D341Med (cell line): ENCODE measurements at places on chromosomes 5 and 9.

GRCh38 chr5:141560725-141561483 lies 57.9 kb downstream of the DIAPH1 start:
- peak; percentile 77 for DNase-seq

DNA sequence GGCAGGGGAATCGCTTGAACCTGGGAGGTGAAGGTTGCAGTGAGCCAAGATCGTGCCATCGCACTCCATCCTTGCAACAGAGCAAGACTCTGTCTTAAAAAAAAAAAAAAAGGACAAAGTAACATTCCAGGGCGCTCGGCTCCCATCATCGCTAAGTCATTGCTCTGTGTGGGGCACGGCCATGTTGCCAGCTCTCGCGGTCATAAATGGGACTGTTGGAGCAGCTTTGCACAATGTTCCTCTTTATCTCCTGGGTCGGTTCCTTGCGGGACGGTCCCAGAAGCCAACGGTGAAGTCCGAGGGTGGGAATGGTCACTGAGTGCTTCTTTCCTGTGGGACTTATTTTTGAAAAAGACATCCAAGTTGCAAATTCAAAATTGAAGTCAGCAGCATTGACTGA lies 65.5 kb downstream of the HMCN2 start:
- DNase-seq = no peak

DNA sequence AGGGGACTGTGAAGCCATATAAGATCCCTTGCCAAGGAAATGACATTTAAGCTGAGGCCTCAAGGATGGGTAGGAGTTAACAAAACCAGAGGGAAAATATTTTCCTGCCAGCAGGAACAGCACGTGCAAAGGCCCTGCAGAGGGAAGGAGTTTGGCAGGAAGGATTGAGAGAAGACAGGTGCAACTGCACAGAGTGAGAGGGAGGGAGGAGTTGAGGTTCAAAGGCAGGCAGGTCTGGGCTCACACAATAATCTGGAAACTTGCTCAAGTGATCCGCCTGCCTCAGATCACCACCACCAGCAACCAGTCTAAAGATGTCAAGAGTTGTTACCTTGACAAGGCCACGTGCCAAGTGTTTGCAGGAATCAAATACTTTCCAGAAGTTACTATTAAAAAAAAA lies 31.1 kb upstream of the PWWP2A start:
- DNase-seq = no peak

DNA sequence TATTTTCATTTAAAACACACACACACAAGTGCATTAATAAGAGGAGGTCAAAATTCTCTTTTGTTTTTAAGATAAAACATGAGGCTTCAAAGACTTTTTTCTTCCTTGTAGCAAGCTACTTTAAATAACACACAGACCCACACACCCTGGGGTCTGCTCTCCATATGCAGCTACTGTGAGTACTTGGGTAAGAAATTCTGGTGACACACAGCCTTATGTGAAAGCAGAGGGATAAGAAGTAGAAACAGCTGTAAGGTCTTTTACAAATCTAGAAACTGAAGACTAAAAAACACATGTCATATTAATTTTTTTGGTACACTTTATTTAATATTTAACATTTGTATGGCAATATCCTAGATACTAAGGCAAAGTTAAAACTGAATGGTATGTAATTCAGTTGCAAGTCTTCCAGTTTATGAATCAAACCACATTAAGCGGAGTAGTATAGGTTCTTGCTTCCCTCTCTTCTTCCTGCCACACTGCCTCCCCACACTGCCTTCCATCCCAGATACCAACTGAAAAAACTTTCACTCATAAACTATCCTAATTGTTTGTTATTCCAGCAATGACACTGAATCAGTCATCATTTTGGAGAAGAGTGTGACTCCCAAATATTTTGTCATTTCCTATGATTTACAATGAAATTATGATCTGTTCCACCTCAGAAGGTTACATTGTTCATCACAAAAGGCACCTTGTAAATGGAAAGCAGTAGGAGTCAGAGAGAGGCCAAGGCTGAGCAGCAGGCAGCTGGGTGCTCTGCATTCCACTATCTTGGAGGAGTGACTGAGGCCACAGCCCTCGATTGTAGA lies 92.0 kb downstream of the PLCXD3 start:
- no peak for DNase-seq

GRCh38 chr5:178249191-178249989 lies 16.8 kb upstream of the PHYKPL start:
- DNase-seq = no peak

DNA sequence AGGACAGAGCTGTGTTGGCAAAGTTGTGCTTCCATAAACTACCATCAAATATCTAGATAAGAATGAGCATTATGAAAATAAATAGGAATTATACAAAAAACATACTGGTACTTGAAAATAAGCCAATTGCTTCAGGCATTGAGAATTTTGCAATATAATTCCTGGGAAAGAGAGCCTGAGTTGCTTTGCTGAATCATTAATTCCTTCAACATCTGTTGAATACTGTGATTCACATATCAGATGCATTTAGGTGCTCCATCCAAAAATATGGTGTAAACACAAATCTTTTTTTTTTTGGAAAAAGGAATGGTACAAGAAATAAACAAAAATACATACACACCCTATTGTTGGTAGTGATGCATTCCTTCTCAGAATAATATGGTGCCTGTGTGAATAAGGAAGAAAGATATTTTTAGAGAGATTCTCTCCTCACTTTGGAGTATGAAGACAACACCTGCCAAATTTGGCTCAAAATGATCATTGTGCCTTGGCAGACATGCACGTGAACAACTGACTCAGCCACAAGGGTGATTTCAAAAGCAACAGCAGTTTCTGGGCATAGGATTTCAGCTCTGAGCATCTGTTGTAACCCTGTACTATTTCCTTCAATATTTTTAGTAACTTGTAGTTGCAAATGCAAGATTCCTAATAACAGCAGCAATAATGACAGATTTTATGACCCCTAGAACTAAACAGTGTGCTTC lies 96.7 kb downstream of the CAVIN4 start:
- DNase-seq = no peak

DNA sequence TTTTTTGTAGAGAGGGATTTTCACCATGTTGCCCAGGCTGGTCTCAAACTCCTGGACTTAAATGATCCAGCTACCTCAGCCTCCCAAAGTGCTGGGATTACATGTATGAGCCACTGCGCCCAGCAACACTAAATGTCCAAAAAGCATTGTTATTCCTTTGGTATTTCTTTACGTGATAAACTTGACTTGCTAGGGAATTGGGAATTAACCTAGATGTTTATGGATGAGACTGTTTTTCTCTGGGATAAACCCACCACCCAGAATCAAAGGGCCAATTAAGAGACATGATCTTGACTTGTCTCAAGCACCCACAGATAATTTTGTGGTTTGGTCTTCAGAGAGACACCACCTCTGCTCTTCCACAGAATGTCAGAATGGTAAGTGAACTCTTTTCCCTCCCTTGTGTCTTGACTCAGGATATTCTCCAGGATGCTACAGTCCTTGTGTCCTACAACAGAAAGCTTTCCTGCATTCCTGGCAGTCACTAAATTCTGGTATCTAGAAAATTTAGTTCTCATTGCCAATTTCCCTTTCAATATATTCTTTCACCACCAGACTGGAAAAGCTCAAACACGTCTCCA lies 55.7 kb downstream of the ALDH1A1 start:
- no peak for DNase-seq

DNA sequence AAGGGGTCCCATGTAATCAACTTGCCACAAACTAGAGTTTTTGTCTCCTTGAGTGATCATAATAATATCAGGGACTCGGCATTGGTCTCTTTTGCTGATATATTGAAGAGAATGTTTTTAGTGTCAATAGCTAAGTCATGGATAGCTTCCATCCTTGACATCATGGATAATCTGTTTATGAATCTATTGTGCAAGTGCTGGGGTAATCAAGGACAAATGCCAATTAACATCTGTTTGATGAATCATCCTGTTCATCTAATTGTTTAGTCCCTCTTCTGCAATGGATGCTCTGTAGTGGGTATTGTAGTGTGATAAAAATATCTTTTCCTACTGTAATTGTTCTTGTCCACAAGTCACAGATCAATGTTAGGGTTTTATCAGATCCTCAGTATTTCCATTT lies 607.5 kb upstream of the SEMA6A start:
- DNase-seq = no peak

GRCh38 chr5:175889910-175890684 lies 18.7 kb downstream of the CPLX2 start:
- no peak for DNase-seq

DNA sequence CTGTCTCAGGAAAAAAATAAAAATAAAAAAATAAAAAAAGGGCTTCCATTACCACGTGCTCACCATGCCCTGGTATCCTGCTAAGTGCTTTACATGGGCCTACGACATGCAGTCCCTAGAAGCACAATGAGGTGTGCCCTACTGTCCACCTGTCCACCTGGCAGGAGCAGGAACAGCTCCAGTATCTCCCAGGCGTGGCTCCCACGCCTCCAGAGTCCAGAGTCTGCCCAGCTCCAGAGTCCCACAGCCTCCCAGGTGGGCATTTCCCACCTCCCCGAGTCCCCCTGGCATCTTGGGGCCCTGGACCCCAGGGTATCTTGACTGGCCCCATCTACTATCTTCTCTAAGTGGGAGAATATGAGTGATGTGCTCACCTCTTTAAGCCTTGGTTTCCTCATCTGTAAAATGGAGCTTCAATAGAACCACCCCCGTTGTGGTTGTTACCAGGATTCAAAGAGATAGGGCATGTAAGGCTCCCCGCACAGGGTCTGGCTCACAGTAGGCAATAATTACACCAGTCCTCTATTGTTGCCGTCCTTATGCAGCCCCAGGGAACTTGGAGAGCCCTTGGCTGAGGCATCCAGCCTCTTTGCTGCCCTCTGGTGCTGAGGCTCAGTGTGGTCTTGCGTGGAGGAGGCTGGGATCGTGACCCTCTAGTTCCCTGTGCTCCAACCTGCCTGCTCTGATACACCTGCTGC lies 8.9 kb downstream of the CXCL14 start:
- DNase-seq = peak; percentile 78

GRCh38 chr5:151556806-151557205 lies 34.3 kb downstream of the FAT2 start:
- no peak for DNase-seq

DNA sequence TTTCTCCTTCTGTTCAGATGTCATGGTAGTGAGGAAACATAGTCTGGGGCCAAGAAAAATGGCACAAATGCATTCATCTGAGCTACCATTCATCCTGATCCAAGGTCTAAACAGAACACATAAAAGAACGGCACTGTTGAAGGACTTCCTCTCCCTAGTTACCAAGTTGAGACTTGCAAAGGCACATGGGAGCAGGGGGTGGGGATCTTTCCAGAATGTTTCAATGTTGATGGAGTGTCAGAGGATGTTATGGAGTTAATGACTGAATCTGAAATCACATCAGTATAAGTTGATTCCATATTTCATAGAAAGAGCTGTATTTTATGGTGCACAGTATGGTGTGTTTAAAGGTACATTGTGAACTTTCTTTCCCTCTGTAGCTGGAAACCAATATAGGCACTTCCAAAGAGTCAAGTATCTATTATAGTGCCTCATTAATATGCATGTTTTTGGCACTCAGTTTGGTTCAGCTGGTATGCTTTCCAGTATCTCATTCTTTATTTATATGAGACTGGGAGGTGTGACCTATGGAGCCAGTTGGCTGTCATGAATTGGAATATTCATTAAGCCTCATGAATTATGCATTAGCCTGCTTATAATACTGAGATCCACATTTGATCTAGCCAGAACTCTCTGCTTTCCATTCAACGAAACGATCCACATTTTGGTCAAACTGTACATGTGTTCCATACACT lies 603.0 kb downstream of the NR2F1-AS1 start:
- DNase-seq = no peak

GRCh38 chr5:112472614-112473013 lies 53.5 kb upstream of the EPB41L4A start:
- DNase-seq = no peak

DNA sequence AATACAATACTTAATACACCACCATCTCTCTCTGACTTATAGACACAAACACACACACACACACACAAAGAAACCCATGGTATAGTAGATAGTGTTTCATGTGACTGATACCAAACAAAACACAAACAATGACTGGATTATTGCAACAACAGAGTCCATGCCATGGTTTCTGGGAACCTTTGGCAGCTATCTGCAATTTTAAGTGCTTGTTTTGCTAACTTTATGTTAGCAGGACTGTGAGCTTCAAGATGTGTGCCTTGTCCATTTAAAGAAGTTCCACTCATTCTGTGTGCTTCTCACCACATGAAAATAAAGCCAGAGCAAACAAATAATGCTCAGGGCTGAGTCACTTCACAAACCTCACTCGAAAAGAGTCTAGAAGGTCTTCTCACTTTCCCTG lies 15.1 kb upstream of the LURAP1L start:
- no peak for DNase-seq

GRCh38 chr5:170262061-170263045 lies 29.6 kb downstream of the C5orf58 start:
- DNase-seq = no peak

- DNase-seq = no peak
These were observed 624.2 kb downstream of the PRR16 start for GRCh38 chr5:121088341-121088740.

DNA sequence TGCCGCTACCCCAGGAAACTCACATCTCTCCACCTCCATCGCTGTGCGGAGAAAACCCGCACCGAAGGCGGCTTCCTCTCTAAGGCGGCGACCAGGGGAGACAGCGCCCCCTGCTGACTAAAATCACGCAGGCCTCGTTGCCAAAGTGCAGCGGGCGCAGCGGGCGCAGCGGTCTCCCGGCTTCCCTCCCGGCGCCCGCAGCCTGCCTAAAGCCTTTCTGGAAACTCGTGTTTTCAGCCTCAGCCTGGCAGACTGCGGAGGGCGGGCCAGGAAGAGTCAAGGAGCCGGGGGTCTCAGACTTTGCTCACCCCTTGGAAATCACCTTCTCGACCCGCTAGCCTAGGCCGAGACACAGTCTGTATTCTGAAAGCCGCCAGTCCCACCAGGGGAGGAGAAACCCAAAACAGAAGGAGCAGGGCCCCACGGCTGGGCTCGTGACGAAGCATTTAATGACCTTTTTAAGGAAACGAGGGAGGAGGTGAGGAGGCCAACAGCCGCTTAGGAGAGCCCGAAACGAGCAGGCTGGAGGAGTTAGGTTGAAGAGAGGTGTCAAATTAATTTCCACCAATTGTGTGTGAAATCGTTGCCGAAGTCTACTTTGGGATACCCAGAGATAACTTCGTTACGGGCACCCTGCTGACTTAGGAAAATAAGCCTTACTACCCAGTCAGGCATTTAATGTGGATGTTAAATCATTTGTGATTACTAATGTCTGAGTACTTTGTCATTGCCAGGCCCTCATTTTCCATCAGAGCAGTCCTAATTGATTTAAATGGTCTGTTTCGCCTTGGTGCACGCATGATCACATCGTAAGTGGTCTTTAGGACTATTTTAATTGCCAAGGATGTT lies 7.3 kb upstream of the FOXB2 start:
- DNase-seq = peak; percentile 85
